ENCODE measurements at places on chromosomes 13 and 19. TPM values are rescaled to one million over a fixed set of nuclear protein-coding genes. Genes with fewer than 3 reads are reported as not detected.

FGF21 gene
- 0.14 TPM for total RNA-seq

GPR12 gene
- not detected for total RNA-seq

APOE gene
- 7.7 TPM for total RNA-seq

DNAAF3 gene
- 0.09 TPM for total RNA-seq

CKM gene
- total RNA-seq = not detected
